Activated B cell treated with CpG ODN at 0.5 μM for 24 hours (primary cell): ENCODE measurements at places on chromosomes 6 and 20.

GRCh38 chr6:75853806-75854205 is 104.8 kb downstream of the MYO6 start:
- DNase-seq = no peak

- no peak for DNase-seq
These were observed 304.9 kb upstream of the TCF21 start for GRCh38 chr6:133583907-133584427.

GRCh38 chr6:81480139-81480538 is 272.3 kb downstream of the TENT5A start:
- no peak for DNase-seq

DNA sequence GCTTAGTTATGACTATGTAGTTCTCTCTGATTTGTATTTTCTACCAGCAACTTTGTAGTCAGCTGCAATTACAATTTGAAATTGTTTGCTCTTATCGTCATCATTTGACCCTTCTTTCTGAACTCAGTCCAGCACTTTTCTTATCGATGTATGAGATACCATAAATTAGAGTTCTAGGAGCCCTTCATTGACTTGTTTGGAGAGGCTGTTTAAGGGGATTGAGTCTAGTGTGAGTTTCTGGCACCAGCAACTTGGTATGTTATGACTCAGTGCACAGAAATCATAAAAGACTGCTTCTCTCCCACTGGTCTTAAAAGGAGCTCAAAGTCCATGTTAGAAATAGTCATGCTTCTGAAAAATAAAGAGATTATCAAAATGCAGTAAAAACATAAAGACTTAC is 190.3 kb downstream of the TENT5A start:
- no peak for DNase-seq

GRCh38 chr6:14406614-14407331 is 289.2 kb downstream of the CD83 start:
- no peak for DNase-seq

DNA sequence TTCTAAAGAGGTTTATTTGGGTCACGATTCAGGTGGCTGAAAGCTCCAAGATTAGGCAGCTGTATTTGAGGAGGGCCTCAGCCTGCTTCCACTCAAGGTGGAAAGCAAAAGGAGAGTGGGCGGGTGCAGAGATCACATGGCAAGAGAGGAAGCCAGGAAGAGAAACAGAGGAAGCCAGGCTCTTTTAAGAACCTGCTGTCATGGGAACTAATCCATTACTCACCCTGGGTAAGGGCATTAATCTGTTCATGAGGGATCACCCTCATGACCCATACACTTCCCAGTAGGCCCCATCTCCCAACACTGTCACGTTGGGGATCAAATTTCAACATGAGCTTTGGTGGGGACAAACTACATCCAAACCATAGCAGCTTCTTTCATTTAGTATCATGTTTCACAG is 53.9 kb downstream of the DHX35 start:
- DNase-seq = no peak

DNA sequence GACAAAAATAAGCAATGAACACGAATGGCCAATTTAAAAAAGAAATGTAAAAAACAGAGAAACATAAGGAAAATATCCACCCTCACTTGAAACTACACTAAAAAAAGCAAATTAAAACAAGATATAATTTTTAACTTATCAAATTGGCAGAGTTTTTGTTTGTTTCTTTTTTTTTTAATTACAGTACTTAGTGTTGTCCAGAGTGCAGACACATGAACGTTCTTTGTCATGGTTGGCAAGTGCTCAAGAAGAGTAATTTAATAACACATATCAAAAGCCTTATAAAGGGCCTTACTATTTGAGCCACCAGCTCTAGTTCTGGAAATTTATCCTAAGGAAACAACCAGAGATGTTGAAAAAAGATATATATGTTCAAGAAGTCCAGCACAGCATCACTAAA is 142.3 kb downstream of the ATXN1 start:
- no peak for DNase-seq

DNA sequence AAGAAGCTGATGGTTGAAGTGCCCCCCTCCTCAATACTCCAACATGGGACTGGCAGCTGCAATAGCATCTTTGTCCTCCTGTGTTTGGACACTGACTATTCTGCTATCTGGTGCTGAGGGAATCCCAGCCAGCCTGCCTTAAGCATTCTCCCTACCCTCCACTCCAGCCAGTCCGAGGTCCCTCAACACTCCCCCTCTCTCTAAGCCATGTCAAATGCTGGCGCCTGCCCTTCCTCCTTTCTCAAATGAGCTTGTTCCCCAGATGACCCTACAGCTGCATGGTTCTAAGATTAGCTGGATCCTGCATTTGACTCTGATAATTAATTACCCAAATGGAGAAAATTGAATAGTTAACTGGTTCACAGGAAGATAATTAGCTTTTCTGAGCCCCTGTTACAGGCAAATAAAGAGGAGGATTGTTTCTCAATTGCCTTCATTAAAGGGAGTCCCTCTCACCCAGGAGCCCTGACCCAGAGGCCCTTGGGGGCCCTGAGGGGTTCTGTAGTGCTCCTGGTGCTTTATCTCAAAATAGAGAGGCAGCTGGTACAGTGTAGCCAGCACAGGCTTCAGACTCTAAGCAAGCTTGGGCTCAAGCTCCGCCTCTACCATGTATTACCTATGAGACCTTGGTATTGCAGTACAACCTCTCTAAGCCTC is 37.9 kb upstream of the CHD6 start:
- no peak for DNase-seq

DNA sequence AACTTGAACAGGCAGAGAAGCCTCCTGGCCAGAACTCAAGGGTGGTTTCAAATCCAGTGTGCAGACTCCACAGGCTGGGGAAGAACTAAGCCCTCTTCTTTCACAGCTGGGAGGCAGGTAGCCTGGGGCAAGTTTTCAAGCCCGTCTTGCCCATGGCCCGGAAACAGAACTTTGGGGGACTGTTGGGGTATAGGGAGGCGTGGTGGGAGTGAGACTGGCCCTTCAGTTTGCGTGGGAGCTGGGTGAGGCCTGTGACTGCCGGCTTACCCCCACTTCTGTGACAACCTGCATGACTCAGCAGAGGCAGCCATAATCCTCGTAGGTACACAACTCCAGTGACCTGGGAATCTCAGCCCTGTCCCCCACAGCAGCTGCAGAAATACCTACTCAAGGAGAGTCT is 1125.7 kb downstream of the HACE1 start:
- no peak for DNase-seq

GRCh38 chr6:40672087-40672486 is 84.9 kb upstream of the LRFN2 start:
- no peak for DNase-seq

DNA sequence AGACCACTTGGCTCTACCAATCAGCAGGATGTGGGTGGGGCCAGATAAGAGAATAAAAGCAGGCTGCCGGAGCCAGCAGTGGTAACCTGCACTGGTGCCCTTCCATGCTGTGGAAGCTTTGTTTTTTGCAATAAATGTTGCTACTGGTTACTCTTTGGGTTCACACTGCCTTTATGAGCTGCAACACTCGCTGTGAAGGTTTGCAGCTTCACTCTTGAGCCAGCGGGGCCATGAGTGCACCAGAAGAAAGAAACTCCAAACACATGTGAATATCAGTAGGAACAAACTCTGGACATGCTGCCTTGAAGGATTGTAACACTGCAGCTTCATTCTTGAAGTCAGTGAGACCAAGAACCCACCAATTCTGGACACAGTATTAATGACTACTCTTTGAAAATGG is 89.9 kb upstream of the MBOAT1 start:
- DNase-seq = no peak

DNA sequence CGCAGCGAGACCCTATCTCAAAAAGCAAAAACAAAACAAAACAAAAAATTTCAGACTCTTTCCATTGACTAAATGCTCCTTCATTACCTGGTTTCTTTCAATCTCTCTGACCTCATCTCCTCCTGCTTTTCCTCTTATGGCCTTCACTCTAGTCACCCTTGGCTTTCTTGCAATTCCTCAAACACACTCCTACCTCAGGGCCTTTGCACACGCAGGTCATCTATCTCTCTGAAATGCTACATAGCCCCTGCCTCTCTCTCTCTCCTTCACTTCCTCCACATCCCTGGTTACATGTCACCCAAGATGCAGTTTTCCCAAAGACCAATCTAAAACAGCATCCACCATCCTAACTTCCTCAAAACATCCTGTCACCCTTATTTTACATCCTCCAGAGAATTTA is 96.8 kb downstream of the PREX1 start:
- DNase-seq = no peak

- DNase-seq = no peak
These were observed 68.5 kb upstream of the PTGIS start for GRCh38 chr20:49636447-49636846.

GRCh38 chr6:72580281-72580940 is 41.5 kb upstream of the KCNQ5 start:
- DNase-seq = no peak

DNA sequence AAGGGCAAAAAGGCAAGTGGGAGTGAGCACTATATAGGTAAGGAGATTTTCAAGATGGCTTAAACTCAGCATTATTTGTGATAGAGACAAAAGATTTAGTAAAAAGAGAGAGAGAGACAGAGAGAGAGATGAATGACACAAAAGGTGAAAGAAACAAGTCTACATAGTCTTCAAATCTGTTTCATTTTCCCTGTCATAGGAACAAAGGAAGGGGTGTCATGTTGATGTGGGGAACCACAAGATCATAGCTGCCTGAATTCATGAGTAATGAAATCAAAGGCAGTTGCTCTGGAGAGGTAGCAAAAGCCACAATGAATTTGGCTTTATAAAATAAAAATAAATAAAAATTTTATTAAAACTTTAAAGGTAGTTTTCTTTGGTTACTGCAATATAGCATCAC is 67.2 kb upstream of the PHIP start:
- no peak for DNase-seq
